NCI-H2227 treated with DMSO at 0.1 percent for 48 hours (cell line): ENCODE measurements at places on chromosomes 6 and 20.

- DNase-seq: no peak
Observed at GRCh38 chr20:36132802-36133211, 21.7 kb upstream of the EPB41L1 start.

GRCh38 chr6:19153270-19153980 lies 683.7 kb upstream of the ID4 start:
- DNase-seq: no peak

- DNase-seq: no peak
Observed at GRCh38 chr6:137723273-137724017, 143.6 kb upstream of the TNFAIP3 start.

DNA sequence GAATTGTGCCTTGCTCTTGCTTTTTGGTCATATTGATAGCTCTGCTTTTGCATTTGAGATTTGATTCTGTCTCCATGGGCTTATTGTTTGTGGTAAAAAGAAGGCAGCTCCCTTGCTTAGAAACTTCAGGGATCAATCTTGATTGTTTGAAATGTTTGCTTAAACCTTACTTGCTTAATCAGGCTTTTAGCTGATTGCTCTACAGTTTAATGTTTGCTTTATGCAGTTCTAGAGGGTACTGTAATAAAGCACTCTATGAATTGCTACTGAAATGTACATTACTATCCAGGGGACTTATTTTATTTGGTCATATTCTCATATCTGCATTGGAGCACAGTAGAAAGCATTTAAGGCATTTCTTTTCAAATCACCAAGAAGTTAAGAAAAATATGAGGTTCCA lies 545.4 kb upstream of the HS3ST5 start:
- no peak for DNase-seq

- DNase-seq: no peak
Observed at GRCh38 chr6:140599916-140600315, 1225.5 kb upstream of the CITED2 start.

- no peak for DNase-seq
Observed at GRCh38 chr20:5156675-5157448, 30.1 kb downstream of the CDS2 start.

GRCh38 chr20:17935761-17936160 lies 32.8 kb downstream of the SNX5 start:
- DNase-seq: no peak

- no peak for DNase-seq
Observed at GRCh38 chr20:60136645-60137401, 178.6 kb downstream of the CDH26 start.
